CD8-positive, alpha-beta T cell (primary cell): ENCODE measurements at places on chromosomes 11 and 22. TPM values are rescaled to one million over a fixed set of nuclear protein-coding genes. Genes with fewer than 3 reads are reported as not detected.

The UEVLD gene
- 2.1 TPM for total RNA-seq

The OVCH2 gene
- not detected for total RNA-seq

The CERK gene
- 95.0 TPM for total RNA-seq

The PATE1 gene
- total RNA-seq, result not detected
